ENCODE measurements at places on chromosomes 6 and 20.

DNA sequence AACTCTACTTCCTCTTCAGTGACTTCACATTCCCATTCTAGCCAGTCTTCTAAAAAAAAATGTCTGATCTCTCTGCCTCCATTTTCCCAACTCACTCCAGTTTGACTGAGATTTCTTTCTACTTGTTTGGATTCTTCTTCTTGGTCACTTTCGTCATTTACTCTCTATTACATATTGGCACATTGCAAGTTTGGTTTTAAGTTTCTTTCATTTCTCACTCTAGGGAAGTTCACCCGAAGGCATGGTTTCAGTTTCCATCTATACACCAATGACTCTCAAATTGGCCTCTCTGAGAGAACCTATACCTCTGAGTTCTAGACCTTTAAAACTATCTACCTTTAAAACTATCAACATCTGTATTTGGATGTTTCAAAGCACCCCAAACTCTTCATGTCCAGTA is 51.3 kb downstream of the CD109 start:
- DNase-seq: peak; percentile 73

GRCh38 chr6:139650941-139651340 is 276.5 kb upstream of the CITED2 start:
- no peak for DNase-seq

- no peak for DNase-seq
Observed at GRCh38 chr6:47437592-47437991, 40.0 kb upstream of the CD2AP start.

GRCh38 chr6:110748453-110748852 is 66.8 kb downstream of the CDK19 start:
- DNase-seq: no peak

- peak; percentile 11 for DNase-seq
Observed at GRCh38 chr6:55069132-55069781, 105.1 kb upstream of the HCRTR2 start.

- DNase-seq: no peak
Observed at GRCh38 chr6:152135755-152136448, 328.4 kb downstream of the ESR1 start.

GRCh38 chr6:130624046-130624445 is 203.2 kb upstream of the SMLR1 start:
- no peak for DNase-seq

DNA sequence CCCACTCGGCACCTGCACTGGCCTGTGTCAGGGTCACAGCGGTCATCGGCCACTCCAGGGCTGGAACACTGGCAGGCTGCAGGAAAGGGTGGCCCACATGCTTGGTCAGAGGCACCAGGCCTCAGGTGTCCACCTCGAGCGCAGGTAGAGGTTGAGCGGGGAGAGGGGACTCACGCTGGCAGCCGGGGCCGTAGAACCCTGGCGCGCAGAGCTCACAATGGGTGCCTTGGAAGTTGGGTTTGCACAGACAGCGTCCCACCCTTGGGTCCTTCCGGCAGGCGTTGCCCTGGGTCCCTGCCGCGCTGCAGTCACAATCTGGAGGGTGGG is 28.9 kb downstream of the LAMA5 start:
- DNase-seq: no peak

DNA sequence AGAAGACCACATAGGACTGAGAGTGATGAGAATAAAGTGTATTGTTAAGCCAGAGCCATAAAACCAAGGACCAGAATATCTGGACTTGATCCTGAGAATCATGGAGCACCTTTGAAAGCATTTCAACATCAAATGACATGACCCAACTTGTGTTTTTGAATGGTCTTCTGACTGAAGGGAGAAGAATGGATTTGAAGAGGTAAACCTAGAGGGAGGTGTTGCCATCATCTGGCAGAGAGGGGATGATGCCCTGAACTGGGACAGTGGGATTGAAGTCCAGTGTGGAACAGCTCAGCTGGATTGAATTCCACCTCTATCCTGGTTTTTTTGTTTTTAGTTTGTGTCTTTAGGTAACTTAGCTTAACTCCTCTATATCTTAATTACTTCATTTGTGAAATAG is 570.0 kb downstream of the TBC1D32 start:
- no peak for DNase-seq

GRCh38 chr20:53343448-53343847 is 250.2 kb downstream of the ZNF217 start:
- DNase-seq: no peak

GRCh38 chr6:129565811-129566210 is 144.2 kb downstream of the ARHGAP18 start:
- no peak for DNase-seq

- DNase-seq: peak; percentile 94
Observed at GRCh38 chr6:134821928-134822864, 127.7 kb downstream of the ALDH8A1 start.

DNA sequence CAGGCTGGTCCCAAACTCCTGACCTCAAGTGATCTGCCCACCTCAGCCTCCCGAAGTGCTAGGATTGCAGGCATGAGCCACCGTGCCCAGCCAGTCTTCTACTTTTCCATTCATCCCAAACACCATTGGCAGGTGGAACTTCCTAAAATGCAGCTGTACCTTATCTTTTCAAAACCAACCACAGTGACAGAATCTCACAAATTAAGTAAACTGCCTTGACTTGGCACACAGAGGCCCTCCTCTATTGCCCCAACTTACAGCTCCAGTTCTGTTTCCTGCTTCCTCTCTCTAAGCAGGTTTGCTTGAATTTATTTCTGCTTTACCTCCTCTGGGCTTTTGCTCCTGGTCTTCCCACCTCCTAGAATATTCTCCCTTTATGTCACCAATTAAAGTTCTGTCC is 7.6 kb downstream of the MYB start:
- no peak for DNase-seq

GRCh38 chr20:55009066-55009465 is 533.7 kb downstream of the DOK5 start:
- DNase-seq: no peak

DNA sequence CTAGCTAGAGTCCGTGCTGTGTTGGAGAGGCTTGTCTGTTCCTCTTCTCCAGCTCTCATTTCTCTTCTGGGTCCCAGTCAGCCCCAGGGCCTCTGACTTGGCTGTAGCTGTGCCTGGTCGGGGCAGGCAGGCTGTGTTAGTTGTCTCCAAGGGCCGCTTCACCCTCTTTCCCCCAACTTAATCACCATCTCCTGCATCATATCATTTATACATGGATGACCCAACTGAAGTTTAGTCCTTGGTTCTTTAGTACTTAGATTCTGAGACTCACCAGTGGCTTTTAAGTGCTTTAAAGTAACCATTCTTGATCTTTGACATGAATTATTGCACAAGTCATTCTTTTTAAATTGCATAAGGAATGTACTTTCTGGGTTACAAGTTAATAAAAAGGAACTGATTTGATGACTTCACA is 127.3 kb downstream of the RTN4IP1 start:
- DNase-seq: peak; percentile 65

- no peak for DNase-seq
Observed at GRCh38 chr6:52390361-52390727, 28.4 kb downstream of the PAQR8 start.

- DNase-seq: peak; percentile 51
Observed at GRCh38 chr6:110415086-110415916, at the start of gene DDO. Gene DDO, minus strand, starts transcription at chr6:110415575. Its CDS starts 2,113 bp downstream, at chr6:110413462.

GRCh38 chr6:136737871-136738691 is 54.2 kb downstream of the MAP3K5 start:
- peak; percentile 71 for DNase-seq

DNA sequence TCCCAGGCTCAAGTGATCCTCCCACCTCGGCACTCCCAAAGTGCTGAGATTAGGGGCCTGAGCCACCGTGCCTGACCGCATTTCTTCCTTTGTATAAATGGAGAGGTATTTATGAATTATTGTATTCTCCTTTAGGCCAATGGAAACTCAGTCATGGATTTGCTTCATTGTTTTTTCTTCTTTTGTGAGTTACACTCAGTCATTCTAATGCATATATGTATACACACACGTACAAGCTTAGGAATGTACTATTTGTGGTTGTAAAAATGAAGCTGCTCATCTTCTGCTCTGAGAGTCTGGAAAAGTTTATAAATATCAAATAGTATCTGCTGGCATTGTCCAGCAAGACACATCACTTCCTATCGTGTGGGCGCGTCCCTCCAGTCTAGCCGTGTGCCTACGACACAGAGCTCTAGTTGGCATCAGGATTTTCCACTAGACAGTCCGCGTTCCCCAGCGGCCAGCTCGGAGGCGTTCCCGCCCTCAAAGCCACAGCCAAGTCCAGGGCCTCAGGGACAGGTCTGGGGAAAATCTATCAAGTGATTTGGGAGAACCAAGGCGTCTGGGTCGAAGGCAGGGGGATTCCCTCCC is 215.2 kb downstream of the NFATC2 start:
- peak; percentile 96 for DNase-seq

GRCh38 chr6:80789912-80790570 is 683.6 kb downstream of the BCKDHB start:
- DNase-seq: peak; percentile 45

DNA sequence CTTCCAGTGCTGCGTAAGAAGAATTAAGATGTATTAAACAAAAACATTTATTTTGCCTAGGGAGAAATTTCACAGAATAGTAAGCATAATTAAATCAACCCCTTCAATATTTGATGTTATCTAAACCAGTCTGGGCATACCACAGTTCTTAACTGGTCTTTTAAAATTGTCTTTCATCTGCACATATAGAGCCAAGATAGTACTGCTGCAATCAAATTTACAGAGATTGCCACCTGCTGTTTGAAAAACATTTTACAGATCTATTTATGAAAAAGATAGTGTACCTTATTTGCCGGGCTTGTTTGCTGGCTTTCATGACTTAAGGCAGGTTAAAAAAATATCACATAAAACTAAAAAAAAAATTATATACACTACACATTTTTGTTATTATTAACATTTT is 323.2 kb downstream of the ADGRB3 start:
- no peak for DNase-seq

- DNase-seq: no peak
Observed at GRCh38 chr6:157335829-157336228, 12.5 kb upstream of the TMEM242 start.

Data from fibroblast of gingiva (primary cell).